Umbilical cord (tissue), 2 donors: ENCODE measurements at places on chromosomes 1 and 21. TPM values are rescaled to one million over a fixed set of nuclear protein-coding genes. Genes with fewer than 3 reads are reported as not detected.

DNA sequence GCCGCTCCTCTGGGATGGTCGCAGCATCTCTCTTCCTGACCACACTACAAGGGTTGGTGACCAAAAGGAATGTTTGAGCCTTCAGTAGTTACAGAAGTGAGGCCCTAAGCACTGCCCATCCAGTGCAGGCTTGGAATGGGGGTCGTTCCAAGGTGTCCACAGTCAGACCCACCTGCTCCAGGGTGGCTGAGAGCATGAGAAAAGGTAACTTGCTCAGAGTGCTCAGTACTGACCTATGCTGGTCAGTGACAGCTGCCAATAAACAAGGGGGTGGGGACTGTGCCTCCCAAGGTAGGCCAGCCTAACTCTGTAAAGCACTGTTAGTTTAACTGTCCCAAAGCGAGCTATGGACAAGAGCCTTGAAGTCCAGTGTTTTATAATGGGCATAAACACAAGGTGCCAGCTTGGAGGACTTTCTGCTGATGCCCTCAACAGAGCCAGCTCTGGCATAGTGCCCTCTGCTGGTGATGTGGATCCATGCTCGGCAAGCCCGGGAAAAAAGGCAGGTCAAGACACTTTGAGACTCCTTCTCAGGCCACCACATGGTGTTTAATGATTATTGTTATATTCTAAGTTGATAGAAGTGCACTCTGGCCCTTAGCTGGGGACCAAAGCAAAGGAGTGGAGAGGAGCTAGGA lies 78.1 kb upstream of the DNAH14 start:
- no peak for DNase-seq

DNA sequence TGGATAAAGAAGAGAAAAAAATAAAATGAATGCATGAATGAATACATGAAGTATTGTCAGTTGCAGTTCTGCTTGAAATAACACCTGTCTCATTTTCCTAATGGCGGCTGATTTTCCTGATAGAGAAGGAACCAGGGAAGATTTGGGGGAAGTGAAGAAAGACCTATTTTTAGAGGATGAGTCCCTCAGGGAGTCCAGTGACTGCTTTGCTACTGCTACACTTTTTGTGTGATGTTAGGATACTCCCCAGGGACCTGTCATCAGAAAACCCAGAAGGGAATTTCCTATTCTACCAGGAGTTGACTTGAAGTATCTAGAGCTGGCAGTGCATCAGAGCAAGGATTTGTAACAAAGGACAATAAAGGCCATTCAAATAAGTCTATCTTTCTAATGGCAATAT lies 114.8 kb downstream of the MAB21L3 start:
- DNase-seq: no peak

DNA sequence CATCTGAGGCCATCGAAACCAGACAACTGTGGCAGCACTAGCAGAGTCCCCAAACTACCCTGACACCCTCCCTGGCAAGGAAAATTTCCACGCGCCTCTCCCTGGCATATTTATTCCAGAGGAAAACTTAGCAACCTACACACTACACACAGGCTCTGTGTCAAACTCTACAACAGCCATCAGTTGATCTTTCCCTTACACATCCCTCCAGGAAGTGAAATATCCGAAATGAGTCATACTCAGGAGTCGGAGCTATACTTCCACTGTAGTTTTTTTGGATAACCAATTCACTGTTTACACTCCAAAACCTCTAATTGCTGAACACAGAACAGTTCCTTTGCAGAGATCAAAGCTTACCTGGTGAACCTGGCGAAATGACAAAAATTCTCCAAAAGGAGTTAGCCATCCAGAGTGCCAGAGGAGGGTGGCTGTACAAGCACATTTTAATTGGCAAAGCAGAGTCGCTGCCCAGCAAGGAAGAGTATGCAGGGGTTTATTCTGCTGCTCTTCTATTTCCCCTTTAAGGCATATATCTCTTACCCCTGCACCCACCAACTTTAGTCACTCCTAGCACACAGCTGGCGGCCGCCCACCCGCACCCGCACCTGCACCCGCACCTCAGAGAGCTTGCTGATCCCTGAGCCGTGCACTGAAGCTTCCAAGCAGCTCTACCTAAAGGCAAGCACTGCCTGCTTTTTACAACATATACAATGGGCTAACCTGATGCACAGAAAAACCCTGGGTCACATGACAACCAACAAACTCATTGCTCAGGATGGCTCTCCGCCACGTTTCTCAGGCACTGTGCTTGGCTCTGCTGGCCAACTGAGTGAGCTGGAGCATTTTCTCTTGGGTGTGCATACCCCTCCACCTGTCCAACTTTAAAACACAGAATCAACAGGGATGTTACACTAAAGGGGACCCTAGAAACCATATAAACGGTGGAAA lies 54.9 kb downstream of the CAPZB start:
- DNase-seq: peak; percentile 46

DNA sequence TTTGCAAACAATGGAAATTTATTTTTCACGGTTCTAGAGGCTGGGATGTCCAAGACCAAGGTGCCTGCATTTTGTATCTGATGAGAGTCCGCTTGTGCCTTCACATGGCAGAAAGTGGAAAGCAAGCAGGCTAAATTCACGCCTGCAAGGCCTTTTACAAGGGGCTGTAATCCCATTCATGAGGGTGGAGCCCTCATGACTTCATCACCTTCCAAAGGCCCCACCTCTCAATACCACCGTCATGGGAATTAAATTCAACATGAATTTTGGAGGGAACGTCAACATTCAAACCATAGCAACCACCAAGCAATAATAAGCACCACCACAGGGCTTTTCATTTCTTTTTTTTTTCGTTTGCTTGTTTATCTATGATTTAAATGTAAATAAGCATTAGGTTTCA lies 115.3 kb downstream of the C1orf21 start:
- DNase-seq: no peak

DNA sequence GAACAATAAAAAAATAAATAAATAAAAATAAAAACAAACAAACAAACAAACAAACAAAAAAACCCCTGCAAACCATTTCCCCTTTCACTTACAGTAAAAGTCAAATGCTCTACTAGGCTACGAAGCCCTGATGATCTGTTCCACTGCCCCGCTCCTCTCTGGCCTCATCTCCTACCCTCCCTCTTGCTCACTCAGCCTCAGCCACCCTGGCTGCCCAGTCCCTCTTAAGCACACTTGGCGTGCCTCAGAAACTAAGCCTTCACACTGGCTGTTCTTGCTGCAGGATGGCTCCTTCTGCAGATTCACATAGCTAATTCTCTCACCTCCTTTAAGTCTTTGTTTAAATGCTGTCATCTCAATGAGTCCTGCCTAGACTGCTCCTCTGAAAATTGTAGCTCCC lies 30.8 kb upstream of the UHMK1 start:
- DNase-seq: no peak

GRCh38 chr21:35491920-35492678 lies 443.0 kb upstream of the RUNX1 start:
- DNase-seq: no peak

GRCh38 chr1:232878086-232878485 lies 72.3 kb upstream of the NTPCR start:
- no peak for DNase-seq

- DNase-seq: no peak
Measured at GRCh38 chr1:174815474-174815908, 184.3 kb upstream of the CACYBP start.

DNA sequence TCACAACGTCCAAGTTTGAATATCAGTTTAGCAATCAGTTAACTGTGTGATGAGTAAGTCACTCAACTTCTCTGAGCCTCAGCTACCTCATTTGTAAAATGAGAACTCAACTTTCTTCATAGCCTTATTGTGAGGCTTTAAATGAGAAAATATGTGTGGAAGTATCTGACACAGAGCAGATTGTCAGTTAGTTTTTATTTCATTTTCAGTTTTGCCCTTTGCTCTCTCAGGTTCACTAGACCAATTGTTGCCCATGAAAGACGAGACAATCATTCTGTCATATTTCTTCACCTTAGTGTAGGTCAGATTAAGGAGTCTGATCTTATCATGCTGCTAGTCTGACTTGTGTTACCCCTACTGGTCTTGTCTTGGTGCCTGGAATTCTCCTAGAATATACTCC lies 232.8 kb upstream of the PTBP2 start:
- DNase-seq: no peak

Gene TRIM67
- 1.2 TPM for total RNA-seq

Gene LIPI
- total RNA-seq: not detected

Gene CYP4X1
- not detected for total RNA-seq

Gene FMO5
- total RNA-seq: 14.0 TPM
